Smooth muscle cell of trachea (primary cell): ENCODE measurements at places on chromosomes 12 and 14. TPM values are rescaled to one million over a fixed set of nuclear protein-coding genes. Genes with fewer than 3 reads are reported as not detected.

The SPX gene
- total RNA-seq = 0.50 TPM in 1 of 2 replicates, not detected in the other

The RD3L gene
- total RNA-seq = not detected in 2 replicates

The RPGRIP1 gene
- not detected in 2 replicates for total RNA-seq

The SSPN gene
- 10.9 and 15.1 TPM in 2 replicates for total RNA-seq

The ABCB9 gene
- total RNA-seq = 13.2 and 16.7 TPM in 2 replicates

The KRT1 gene
- not detected in 2 replicates for total RNA-seq
